8988T (cell line): ENCODE measurements at places on chromosomes 12 and 14.

GRCh38 chr12:117527479-117527855 lies 166.0 kb upstream of the NOS1 start:
- no peak for DNase-seq

- DNase-seq = no peak
Observed at GRCh38 chr12:118633071-118633470, 256.7 kb downstream of the SUDS3 start.

GRCh38 chr14:70254476-70254961 lies 65.8 kb upstream of the SLC8A3 start:
- no peak for DNase-seq

DNA sequence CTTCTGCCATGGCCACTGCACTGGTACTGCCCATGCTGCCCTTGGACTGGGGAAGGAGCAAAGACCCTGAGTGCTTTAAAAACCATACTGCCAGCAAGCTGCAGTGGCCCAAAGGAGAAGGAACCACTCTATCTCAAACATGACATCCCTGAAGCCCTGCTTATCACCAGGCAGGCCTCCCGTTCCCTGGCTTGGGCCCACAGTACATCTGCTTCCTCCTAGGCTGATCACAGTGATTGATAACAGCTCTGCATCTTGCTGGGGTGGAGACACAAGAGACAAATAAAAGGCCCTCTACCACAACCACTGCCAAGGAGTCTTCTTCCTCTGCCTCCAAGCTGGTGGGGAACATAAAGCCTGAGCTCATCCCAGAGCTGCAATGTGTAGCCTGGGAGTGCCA lies 567.5 kb downstream of the TRHDE start:
- DNase-seq = no peak

DNA sequence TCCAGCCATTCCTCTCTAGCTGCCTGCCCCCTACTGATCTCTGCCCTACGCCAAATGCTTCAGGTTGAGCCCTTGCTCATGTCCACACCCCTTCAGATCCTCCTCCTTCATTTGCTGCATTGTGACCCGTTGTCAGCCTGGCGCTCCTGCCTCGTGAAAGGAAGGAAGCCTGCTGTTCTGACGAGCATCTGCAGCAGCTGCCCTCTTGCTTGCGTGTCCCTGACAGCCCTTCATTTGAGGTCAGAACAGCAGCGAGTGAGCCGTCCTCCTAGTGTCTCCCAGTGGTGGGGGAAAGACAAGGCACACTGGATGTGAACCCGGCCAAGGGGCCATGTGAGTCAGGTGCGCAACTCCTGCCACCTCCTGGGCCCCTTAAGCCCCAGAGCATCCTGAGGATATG lies 3.0 kb upstream of the PIANP start:
- DNase-seq = no peak

GRCh38 chr12:100128512-100128908 lies 14.2 kb downstream of the BLTP3B start:
- no peak for DNase-seq

GRCh38 chr14:91521061-91521640 lies 11.0 kb upstream of the PPP4R3A start:
- no peak for DNase-seq

DNA sequence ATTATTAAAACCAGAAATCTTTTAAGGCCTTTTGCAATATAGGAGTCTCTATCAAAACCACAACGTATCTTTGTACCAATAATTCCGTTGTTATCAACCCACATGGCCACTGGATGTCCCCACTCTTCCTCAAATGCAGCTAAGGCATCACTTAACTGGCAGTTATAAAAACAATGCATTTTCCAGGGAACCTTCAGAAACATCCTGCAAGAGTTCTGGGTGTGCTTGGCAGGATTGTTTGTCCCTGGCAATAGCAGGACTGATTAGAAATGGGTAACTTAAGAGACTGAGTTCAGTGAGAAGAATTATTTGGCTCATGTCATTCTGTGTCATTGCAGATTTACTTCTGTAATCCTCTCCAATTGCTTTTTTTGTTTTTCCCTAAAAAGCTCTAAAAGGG lies 112.0 kb downstream of the SLC15A5 start:
- DNase-seq = peak; percentile 7
